NCI-H2227 treated with DMSO at 0.1 percent for 48 hours (cell line): ENCODE measurements at places on chromosomes 16 and 17.

DNA sequence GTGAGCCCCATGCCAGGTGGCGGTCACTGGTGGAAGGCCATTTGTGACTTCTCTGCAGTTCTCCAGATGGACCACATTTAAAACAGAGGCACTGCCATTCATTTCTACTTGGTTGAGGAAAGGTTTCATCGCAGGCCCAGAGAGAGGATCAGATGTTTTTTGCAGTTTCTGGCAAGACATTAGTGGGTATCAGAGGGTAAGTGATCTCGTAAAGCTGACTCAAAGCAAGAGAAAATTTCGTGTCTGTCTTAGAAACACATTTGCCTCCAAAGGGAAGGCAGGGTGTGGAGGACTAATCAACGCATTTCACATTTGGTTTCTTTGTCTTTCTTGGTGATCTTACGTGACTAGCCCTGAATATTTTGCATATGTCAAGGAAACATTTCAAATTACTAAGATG is 81.8 kb downstream of the PRKCB start:
- DNase-seq: no peak

DNA sequence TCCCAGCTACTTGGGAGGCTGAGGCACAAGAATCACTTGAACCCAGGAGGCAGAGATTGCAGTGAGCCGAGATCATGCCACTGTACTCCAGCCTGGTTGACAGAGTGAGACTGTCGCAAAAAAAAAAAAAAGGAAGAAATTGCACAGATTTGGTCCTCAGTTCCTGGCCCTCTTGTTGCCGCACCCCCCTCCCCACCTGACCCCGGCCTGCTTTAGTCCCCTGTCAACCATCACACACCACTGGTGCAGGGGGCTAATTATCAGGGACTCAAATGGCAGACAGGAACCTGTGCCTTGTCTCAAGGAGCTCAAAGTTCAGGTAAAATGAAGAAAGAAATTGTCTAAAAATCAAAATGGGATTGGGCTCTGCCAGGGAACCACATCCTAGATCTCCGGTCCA is 28.1 kb downstream of the NGFR start:
- no peak for DNase-seq

GRCh38 chr16:52450916-52451315 is 96.0 kb downstream of the TOX3 start:
- no peak for DNase-seq

DNA sequence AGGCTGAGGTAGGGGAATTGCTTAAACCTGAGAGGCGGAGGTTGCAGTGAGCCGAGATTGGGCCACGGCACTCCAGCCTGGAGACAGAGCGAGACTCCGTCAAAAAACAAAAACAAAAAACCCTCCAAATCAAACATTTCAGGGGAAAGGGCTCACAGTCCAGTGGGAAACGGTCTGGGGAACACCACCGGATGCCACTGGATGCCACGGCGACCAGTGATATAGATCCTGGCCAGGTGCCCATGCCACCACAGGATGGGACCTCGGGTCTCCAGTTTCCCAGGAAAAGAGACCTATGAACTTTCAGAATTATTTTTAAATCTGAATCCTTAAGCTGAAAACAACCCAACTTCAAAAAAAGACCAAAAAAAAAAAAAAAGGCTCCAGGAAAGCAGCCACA is 12.3 kb downstream of the CEP131 start:
- DNase-seq: no peak

DNA sequence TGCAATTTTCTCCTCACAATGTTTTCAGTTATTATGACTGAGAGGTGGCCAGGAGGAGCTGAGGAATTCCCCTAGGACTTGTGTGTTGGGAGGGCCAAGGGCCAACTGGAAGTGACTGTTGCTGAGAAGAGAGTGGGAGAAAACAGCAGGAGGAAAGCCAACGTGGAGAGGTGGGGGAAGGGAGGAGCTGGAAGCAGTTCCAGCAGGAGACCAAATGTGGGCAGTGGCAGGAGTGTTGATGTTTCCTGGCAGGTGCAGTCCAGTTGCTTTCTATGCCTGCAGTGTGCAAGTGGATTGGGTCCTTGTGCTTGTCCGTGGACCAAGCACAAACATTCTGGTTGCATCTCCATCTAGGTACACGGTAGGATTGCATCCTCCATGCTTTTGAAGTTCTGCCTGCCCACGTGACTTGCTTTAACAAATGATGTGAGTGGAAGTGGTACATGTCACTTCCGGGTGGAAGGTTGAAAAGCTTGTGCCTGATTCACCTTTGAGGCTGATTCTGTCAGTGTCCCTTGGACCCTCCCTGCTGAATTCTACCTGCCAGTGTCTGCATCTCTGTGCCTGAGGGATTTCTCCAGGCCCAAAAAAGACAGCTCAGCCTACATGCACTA is 54.7 kb upstream of the CRHR1 start:
- DNase-seq: no peak

GRCh38 chr16:20901068-20901435 is 481 bp downstream of the LYRM1 start:
- peak; percentile 27 for DNase-seq

DNA sequence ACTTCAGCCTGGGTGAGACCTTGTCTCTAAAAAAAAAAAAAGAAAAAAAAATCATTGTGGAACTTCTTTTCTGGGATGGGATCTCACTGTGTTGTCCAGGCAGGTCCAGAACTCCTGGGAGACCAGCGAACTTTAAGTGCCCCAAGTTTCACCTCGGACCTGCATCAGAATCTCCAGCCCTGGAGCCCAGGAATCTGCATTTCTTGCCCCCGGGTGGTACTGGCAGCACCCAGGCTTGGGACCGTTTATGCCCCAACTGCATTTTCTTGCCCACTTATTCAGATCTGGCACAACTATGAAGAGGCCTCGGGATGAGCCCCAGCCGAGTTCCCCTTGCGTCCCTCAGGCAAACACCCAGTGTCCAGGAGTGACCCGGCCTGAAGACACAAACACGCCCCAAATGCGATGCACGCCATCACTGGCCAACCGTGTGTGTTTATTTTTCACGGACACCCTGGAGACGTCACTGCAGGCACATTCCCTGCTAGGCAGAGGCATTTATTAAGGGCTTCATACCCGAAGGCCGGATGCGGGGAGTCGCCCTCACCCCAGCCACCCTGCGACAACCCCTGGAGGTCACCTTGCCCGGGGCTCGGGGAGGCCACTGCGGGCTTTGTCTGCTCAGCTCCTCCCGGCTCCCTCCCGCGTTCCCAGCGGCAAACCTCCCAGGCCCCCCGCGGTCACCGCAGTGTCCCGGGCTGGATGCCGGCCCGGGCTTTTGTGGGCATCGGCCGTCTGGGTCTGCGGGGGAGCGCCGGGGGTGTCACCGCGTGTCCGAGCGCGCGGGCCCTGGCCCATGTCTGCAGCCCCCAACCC is 684 bp upstream of the SPIRE2 start:
- DNase-seq: no peak

GRCh38 chr16:11493531-11493929 is 93.2 kb downstream of the LITAF start:
- DNase-seq: no peak

DNA sequence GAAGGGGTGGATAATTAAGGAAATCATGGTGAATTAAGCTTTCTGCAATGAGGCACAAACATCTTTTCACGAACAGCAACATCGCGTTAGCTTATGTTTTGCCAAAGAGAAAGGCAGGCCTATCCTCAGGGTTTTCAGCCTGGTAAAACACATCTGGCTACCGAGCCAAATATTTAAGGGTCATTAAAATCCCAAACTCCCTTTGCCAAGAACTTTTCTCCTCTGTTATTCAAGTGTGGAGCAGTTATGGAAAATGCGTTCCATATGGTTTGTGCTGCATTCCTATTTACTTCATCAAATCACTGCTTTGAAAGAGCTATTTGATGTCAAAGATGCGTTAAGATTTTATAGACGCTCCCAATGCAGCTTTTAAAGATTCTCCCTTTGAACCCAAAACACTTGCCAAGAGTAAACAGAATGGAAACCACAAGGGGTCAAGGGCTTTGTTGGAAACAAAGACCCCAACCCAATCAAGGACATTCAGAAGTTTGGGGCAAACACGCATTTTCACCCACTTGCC is 308.3 kb upstream of the CDH5 start:
- no peak for DNase-seq

DNA sequence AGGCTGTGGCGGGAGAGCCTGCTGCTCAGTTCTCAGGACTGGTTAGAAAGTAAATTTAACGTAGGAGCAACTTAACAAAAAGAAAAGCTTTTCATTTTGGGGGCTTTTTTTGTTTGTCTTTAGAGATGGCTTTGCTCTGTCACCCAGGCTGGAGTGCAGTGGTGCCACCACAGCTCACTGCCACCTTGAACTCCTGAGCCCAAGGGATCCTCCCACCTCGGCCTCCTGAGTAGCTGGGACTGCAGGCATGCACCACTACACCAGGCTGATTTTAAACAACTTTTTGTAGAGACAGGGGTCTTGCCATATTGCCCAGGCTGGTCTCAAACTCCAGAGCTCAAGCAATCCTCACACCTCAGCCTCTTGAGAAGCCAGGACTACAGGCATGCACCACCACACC is 205.0 kb downstream of the RPTOR start:
- no peak for DNase-seq

DNA sequence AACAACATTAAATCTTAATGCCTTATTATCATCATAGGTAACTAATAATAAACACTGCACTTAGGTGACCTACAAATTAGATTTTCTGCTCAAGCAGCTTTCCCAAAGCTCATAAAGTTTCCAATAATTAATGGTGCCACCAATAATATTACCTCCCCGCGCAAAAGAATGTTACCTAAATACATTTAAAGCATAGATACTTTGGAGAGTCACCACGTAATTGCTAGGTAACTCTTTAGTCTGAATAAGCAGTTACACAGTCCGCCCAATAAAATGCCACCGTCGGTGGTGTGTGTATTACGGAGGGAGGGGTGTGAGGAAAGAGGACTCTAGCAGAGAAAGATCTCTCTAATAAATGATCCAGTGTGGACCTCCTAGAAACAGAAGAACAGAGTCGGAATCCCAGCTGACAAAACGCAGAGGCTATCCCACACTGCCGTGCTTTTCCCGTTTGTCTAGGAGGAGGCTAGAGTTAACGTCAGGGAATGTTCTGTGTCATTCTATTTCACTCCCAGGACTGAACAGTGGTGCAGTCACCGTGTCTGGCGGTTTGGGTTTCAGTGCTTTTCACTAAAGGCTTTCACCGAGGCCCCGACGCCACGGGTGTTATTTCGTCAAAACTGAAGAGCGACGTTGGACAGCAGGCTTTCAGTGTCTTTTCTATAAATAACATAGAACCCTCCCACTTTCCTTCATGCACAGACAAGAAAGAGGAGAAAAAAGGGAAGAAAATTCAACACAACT is 630 bp downstream of the RNFT1 start:
- peak; percentile 70 for DNase-seq

GRCh38 chr16:57871456-57871855 is 69.2 kb upstream of the KIFC3 start:
- no peak for DNase-seq

- DNase-seq: no peak
These were observed 12.7 kb upstream of the FOXN1 start for GRCh38 chr17:28493460-28493859.

DNA sequence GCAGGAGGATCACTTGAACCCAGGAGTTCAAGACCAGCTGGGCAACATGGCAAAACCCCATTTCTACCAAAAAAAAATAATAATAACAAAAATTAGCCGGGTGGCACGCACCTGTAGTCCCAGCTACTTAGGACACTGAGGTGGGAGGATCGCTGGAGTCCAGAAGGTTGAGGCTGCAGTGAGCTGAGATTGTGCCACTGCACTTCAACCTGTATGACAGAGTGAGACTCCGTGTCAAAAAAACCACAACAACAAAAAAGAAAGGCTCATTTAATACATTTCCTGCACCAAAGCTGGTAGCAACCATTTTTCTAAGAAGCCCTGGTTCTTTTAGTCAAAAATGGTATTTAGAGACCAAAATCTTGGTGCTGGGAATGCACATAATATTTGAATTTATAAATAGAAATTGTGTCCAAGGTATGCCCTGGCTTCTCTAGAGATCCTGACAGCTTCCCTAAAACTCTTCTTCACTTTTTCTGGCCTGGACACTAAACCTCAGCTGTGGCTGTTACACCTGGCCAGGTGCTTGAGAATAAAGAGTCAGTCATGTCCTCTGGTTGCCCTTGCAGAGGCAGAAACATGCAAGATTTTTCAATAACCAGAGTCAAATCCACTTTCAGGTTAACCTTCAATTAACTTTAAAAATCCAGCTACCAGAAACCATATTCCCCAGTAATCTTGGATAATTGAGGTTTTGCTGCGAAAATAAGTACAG is 35.9 kb downstream of the SCNN1B start:
- no peak for DNase-seq

DNA sequence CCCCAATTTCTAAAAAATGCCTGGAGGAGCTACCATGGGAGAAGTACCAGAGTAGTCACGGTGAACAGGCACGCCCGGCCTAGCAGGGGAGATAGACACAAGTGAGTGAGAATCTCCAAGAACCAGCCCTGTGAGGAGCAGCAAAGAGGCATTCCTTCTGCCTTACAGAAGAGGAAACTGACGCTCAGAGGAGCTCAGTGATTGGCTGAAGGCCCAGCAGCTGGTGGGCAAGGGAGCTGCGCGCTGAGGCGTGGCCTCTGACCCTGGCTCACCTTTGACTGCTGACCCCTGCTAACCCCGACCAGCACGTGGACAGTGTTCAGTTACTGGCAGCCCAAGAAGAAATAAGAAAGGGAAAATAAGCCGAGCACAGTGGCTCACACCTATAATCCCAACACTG is 1.8 kb downstream of the C16orf96 start:
- no peak for DNase-seq

DNA sequence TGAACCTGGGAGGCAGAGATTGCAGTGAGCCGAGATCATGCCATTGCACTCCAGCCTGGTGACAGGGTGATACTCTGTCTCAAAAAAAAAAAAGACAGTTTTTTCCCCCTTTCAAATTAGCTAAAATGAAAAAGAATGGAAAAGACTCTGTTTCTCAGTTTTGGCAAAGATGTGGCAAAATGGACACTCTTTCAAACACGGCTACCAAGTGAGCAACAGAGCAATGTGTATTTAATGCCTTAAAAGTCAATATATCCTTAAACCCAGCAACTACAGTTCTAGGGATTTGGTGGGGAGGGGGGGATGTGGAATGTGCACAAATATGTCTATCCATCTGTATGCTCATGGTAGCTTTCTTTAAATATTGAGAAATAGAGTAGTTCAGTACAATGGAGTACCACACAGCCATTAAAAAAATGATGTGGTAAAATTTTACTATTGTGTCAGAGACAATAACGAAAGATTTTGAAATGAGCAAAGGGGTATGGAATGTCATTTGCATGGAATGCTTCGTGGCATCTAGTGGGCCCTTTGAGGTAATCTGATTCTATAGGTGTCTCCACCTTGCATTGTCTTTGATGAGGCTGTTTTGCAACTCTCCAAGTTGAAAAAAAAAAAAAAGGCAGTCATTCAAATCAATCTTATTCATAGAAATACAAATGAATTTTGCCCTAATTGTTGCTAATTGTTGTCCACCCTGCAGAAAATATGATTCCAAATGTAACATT is 108.1 kb downstream of the AXIN2 start:
- no peak for DNase-seq

- no peak for DNase-seq
These were observed 740 bp upstream of the POLR3E start for GRCh38 chr16:22296225-22297113.

DNA sequence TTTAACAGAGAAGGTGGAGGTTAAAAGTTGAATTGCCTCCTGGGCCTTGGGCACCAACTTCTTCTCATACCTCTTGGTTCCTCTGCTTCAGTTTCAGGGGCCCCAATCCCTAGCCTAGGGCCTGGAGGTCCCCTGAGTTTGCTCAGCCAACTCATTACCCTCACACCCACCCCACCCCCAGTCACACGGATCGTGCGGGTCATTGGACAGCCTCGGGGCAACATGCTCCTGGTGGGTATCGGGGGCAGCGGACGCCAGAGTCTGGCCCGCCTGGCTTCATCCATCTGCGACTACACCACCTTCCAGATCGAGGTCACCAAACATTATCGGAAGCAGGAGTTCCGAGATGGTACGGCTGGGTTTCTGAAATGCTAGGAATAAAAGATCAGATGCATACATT is 36.0 kb upstream of the KDM6B start:
- DNase-seq: no peak
